GM12864 (cell line): ENCODE measurements at places on chromosomes 2 and 18.

GRCh38 chr2:110101280-110101844 lies 14.3 kb downstream of the MALL start:
- no peak for DNase-seq

DNA sequence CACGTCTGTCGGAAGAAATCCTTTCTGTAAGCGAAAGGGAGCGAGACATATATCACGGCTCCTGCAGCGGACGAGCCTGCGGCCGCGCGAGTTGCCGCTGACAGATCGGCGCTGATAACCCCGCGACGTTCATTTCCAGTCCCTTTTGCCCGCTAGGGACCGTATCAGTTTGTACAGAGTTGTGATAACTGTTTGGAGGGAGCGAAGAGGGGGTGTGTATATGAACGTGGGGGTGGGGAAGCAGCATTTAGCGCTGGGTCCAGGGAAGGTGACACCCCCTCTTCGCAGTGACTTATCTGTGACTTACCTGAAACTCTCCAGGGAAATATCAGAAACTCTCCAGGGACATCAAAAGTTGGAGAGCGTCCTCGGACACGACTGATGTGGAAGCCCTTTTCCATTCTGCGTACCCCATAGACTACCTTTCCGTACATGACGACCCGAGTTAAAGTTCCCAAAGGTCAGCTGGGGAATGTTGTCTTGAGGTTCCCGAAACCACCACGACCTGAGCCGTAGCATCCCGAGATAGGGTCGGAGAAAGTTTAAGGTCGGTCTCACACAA lies 948 bp upstream of the GATA6 start:
- no peak for DNase-seq

DNA sequence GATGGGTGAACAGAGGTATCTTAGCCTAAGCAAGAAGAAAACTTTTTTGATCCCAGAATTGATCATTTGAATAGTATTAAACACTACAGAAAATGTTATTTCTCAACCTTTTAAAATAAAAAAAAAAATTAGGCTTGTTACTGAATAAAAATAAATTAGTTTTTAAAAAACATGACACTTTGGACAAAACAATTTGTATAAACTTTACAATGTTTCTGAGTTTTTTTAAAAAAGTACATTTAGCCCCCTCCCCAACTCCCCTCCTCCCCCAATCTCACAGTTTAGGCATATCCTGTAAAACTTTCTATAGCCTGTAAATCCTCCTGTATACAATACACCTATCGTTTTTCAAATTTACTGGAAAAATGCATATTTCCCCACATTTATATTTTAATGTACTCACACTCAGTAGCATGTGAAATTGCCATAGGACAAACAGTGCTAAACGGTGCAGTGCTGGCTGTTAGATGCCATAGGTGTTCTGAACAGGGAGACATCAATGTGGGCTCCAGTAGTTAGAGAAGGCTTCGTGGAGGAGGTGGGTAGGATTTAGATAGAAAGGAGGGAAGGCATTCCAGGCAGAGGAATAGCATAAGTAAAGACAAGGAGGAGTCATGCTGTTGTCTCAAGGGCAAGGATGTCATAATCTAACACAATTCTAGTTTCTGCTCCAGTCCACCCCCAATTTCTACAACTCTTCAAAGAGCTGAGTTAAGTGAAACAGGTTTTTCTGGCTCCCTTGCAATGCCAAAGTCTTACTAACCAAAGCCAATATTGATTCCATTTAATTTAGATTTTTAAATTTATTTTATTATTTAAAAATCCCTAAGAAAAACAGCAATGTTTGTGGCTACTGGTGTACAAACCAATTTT lies 50.9 kb downstream of the SP3 start:
- no peak for DNase-seq

- DNase-seq: no peak
Observed at GRCh38 chr2:30236591-30237238, 5.4 kb downstream of the LBH start.

GRCh38 chr2:168137510-168138180 lies 109.8 kb downstream of the STK39 start:
- no peak for DNase-seq
